ENCODE measurements at places on chromosomes 2 and 18.

GRCh38 chr18:9008709-9009635, 93.5 kb upstream of the NDUFV2 start:
- no peak for DNase-seq

GRCh38 chr2:197934261-197934933, 130.0 kb downstream of the PLCL1 start:
- no peak for DNase-seq

DNA sequence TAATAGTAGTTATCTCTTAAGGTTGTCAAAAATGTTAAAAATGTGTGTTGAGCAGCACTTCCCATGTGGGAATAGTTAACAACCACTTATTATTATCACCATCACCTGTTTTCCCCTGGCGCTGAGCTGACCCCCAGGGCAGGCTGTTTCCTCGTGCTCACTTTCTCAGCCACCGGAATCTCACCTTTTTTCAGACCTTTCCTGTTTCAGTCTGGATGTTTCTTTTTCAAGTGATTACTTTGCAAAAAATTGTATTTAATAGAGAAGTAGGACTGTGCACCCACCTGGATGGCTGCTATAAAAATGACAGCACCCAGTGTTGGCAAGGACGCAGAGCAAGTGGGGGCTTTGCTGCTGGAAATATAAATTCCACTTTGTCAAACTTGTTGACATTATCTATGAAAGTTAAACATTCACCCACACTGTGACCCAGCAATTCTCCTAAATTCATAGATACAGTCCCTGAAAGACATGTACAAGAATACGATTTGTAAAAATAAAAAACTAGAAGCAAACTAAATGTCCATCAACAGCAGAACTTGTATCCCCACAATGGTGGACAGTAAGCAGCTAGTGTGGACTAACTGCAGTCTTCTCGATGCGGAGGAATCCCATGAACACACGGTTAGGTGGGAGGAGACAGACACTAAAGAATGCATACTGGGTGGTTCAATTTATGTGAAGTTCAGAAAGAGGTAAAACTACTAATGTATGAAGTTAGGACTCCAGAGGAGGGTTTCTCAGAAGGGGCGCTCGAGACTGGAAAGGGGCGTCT, 66.5 kb downstream of the SOWAHC start:
- DNase-seq, result no peak

- no peak for DNase-seq
Observed at GRCh38 chr18:48336332-48336731, 72.9 kb downstream of the ZBTB7C start.

- DNase-seq, result no peak
Observed at GRCh38 chr18:42287047-42287446, 332.0 kb downstream of the PIK3C3 start.

GRCh38 chr2:238101891-238102841, 2.0 kb downstream of the ESPNL start:
- DNase-seq, result peak; percentile 30

GRCh38 chr18:8044004-8044403, 476.9 kb downstream of the PTPRM start:
- no peak for DNase-seq

GRCh38 chr18:79931475-79931874, 20.0 kb downstream of the SLC66A2 start:
- DNase-seq, result peak; percentile 2

DNA sequence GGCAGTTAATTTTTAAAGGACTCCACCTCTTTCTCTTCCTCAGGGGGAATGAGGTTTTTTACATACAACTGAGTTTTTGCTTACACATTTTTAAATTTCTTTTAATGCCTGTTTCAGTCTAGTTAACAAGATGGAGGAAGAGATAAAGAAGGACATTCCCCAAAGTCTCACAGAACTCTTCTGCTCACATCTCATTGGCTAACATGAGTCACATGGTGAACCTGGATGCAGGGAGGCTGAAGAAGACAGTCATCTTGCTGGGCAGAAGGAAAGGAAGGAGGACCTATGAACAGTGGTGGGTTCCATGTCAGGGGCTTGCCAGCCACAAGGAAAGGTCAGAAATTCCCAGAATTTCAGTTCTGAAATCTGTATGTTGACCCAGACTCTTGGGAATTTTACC, 10.4 kb upstream of the ST8SIA5 start:
- DNase-seq, result no peak

DNA sequence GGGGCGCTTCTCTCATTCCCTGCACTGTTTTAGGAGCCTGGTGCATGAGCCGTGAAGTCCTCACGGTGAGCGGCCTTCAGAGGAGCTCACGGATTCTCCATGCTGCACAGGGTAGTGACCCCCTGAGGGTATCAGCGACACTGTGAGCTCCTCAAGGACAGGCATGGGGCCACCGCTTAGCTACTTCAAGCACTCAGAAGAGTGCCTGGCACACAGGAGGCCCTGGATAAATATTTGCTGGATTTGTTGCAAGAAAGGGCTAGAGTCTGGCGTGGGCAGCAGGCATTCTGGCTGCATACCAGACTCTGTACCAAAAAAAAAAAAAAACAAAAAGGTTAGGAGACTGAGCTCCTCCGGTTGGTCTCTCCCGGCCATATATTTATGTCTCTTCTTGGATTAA, 5.7 kb upstream of the MBP start:
- no peak for DNase-seq

DNA sequence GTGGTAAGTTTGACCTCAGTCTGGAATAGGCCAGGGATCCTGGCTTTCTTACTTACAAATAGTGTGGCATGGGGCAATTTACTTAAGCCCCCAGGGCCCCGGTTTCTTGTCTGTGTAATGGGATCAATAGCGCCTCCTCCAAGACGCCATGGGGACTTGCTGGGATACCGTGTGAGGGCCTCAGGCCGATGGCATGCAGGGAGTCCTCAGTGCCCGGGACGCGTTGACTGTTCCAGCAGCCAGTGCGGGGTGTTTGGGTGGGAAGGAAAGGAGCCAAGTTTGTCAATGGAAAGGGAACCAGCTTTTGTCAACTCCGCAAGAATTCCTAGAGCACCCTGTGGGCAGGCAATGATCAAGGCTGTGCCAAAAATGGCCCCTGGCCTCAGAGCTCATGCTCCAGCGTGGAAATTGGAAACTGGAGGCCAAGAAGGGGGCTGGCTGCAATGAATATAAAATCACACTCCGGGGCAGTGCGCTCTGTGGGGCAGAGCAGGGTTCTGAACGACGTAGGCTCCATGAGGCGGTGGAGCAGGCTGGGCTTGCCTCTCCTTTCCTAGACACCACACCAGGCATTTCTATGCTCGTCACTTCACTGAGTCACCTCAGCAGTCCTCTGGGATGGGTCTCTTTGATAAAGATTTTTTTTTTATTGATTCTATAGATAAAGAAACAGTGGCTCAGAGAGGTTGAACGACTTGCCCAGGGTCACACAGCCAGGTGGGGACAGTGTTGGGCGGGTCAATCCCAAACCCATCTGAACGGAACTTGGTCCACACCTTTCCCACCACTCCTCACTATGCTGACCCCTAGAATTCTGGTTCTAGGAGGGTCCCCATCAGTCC, 56.7 kb upstream of the ASAP2 start:
- no peak for DNase-seq

DNA sequence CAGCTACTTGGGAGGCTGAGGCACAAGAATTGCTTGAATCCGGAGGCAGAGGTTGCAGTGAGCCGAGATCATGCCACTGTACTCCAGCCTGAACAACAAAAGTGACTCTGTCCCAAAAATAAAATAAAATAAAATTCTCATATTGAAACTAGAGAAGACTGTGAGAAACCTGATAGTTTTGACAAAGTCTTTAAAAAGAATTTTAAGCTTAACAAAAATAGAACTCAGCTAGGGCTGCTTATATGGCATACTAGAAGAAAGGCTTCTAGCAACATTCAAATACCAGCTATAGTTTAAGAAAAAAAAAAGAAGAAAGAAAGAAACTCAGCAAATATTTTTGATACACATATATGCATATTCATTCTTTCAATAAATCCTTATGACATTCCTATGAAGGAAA, 13.6 kb downstream of the HADHA start:
- no peak for DNase-seq

GRCh38 chr2:238875101-238875470, 27.2 kb downstream of the TWIST2 start:
- DNase-seq, result no peak

- DNase-seq, result no peak
Observed at GRCh38 chr2:74639550-74639949, 8.6 kb downstream of the M1AP start.

- DNase-seq, result no peak
Observed at GRCh38 chr2:20534913-20535801, 88.3 kb downstream of the RHOB start.

GRCh38 chr2:159921752-159922404, 123.9 kb upstream of the CD302 start:
- DNase-seq, result peak; percentile 50

- no peak for DNase-seq
Observed at GRCh38 chr2:237429753-237430152, 15.8 kb upstream of the COL6A3 start.

- DNase-seq, result no peak
Observed at GRCh38 chr18:10899481-10899880, 249.9 kb downstream of the PIEZO2 start.

DNA sequence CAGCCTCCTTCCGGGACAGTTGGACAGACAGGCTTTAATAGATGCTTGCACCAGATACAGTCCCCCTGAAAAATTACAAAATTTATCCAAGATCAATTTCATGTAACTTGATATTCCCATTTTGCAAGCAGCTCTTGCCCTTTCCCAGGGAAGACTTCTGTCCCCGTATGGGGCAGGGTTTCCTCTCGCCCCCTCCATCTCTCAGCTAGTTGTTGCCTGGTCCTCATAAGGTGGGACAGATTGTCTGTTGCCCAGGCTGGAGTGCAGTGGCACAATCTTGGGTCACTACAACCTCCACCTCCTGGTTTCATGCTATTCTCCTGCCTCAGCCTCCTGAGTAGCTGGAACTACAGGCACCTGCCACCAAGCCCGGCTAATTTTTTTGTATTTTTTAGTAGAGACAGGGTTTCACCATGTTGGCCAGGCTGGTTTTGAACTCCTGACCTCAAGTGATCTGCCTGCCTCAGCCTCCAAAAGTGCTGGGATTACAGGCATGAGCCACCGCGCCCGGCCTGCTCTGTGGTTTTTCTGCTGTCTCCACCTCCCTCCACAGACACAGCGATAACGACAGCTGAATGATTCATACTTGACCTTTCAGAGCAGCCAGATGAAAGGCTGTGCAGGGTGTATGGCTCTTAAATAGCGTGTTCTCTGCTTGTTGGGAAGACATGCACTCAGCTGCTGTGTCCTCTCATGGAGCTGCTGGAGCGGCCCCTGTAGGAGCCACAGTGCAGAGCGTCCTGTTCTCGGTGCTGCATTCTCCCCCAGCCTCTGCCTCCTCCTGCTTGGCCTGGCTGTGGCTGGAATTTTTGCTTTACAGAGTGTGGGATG, 61.4 kb downstream of the TTC39C start:
- DNase-seq, result peak; percentile 54

- no peak for DNase-seq
Observed at GRCh38 chr2:75317316-75317715, 118.0 kb upstream of the TACR1 start.

DNA sequence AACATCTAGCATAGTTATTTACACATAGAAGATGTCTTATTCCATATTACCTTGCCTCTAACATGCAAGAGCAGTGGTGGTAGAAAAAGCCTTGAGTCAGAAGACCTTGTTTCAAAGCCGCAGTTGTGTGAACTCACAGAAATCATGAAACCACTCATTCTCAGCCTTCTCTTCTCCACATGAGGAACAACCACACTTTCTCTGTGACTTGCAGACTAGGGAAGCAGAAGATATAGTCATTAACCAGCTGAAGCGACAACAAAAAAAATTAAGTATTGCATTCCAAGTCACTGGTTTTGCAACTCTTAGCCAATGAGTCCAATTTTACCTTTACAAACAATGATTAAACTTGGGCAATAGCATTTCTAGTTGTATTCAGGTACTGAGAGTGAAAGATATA, 19.0 kb downstream of the TWSG1 start:
- no peak for DNase-seq

- DNase-seq, result no peak
Observed at GRCh38 chr18:63155910-63156773, 163.4 kb downstream of the BCL2 start.

- peak; percentile 15 for DNase-seq
Observed at GRCh38 chr2:23502096-23502495, 117.1 kb downstream of the KLHL29 start.

GRCh38 chr2:222706616-222707015, 35.2 kb downstream of the MOGAT1 start:
- DNase-seq, result no peak

GRCh38 chr2:59425247-59425646, 1128.2 kb downstream of the BCL11A start:
- DNase-seq, result no peak

DNA sequence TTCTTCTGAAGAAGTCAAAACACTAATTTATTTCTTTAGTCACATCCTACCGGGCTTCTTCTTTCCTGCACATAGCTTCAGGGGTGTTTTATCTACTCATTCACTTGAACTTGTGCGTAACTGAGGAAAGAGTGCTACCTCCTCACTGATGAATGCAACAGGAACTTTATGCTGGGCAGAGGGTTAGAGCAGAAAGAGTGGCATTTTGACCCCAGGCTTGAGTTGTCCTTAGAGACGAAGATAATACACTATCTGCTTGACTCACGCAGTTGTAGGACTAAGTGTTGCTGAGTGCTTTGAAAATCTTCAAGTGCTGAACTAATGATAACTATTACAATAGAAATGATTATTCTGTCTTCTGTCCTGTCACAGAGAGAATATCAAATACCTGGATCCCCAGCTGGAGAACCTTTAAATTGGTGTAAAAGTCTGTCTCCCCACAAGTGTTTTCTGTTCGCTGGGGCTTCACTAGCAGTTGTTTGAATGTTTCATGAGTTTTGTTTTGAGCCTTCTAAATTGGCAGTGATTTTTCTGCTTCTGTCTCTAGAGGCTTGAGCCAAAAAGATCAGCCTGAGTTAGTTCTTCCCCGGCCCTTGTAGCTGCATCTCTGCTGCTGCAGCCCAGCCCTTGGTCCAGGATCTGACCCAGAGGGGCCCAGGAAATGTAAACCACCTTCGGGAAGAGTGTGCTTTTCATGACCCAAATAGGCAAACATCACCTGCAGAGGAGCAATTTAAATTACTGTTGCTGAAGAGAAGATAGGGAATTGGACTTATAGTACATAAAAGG, 86.3 kb upstream of the LGALSL start:
- no peak for DNase-seq

DNA sequence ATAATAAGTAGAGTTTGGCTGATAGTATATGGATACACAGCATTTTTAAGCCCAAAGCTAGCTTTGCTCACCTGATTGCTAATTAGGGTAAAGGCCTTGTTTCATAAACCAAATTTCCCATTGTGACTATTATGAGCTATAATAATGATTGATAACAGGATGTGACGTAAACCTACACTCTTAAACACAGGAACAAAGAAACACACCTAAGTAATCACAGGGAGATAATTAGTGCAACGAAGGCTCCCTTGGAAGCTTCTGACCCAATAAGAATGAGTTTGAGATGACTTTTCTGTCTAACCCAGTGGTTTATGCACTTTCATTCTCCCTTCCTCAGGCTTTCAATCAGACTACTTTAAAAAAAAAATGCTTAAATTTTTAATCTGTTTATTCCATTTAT, 683.2 kb downstream of the SATB2 start:
- no peak for DNase-seq

DNA sequence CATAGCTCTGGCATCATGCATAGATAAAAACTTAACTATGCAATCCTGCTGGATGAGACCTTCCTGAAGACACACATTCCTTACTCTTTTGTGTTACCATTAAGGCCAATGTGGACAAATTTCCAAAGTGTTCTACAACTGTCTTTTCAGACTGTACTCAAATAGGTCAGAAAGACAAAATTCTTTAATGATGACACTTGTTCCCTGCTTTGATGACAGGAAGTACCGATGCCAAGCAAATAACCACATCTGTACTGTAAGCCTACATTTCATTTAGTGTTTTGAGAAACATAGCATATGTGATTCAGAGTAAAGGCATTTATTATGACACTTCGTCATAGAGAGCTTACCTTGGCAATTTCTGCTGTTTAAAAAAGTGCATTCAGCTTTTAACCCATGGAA, 55.0 kb downstream of the PMAIP1 start:
- no peak for DNase-seq

All from dorsolateral prefrontal cortex (tissue), 122 donors.